Left ventricle myocardium inferior (tissue), 1 donor: ENCODE measurements at places on chromosomes 7 and 10. TPM values are rescaled to one million over a fixed set of nuclear protein-coding genes. Genes with fewer than 3 reads are reported as not detected.

- no peak for DNase-seq
These were observed 303.3 kb downstream of the GPR37 start for GRCh38 chr7:124462249-124462648.

BTBD16 gene
- not detected for total RNA-seq

DNA sequence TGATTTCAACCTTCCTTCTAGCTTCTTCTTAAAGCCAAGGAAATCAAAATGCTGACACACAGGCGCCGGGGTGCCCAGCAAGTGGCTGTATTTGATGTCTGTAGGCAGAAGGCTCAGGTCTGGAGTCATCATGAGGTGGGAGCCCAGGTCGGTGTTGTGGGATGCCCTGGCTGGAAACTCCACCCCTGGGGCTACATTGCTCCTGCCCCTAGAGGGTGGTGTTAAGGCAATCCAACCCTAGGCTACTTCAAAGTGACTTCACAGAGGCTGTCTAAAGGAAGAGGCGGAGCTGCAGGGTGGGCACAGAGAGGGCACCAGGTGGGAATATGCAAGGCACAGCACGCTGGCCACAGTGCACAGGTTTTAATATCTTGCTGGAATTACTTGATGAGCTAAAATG, 200.9 kb downstream of the ADAM12 start:
- DNase-seq = no peak

GRCh38 chr10:26662864-26663263, 34.6 kb upstream of the PDSS1 start:
- DNase-seq = no peak

DNA sequence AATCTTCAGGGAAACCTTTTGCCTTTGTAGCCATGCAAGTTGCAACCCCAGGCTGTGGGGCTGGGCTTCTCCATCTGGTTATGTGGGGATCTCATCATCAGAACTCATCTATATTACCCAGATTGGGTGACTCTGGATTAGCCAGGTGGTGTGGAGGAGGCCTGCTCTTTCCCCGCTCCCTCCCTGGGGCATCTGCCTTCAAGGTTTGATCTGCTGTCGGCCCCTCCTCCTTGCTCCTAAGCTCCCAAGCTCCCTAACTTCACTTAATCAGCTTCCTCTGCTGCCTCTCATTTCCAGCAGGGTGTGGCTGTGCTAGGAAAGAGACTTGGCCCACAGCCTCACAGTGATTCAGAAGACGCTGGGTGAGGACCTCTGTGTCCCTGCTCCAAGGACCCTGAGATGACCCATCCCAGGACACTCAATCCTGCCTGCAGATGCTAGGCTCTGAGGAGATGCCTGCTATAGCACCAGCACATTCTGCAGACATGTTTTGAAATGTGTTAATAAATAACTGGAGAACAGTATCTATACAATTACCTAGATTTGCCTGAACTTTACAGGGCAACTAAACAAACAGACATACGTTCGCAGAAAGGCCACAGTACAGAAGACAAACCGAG, 392.1 kb upstream of the PODXL start:
- DNase-seq = peak; percentile 29

SPDYE2B gene
- total RNA-seq = not detected

DOCK4 gene
- total RNA-seq = 15.2 TPM

- no peak for DNase-seq
These were observed 7.2 kb downstream of the UPP1 start for GRCh38 chr7:48096273-48096672.

LIPA gene
- 12.8 TPM for total RNA-seq

DNA sequence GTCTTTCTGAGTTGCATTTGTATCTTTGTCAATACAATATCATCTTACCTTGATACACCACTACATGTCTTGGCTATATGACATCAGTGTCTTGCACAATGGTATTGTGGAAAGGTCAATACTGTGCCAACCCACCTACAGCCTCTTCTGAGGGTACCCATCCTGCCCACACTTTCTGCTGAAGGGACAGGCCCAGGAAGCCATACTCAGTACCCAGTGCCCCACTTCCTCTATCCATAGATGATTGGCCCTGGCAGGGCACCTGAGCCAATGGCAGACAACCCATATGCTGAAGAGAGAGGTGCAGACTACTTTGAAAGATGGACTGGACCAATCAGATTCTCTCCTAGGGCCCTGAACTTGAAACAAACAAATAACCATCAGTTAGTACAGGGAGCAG, 152.0 kb upstream of the ADO start:
- no peak for DNase-seq
